ENCODE measurements at places on chromosomes 13 and 19. TPM values are rescaled to one million over a fixed set of nuclear protein-coding genes. Genes with fewer than 3 reads are reported as not detected.

- DNase-seq: peak; percentile 48
Measured at GRCh38 chr13:101490406-101491015, 38.0 kb downstream of the ITGBL1 start.

Gene CGB8
- total RNA-seq: not detected

- DNase-seq: peak; percentile 29
Measured at GRCh38 chr13:39353988-39354387, 249.0 kb downstream of the LHFPL6 start.

Gene DHRS12
- 8.0 TPM for total RNA-seq

DNA sequence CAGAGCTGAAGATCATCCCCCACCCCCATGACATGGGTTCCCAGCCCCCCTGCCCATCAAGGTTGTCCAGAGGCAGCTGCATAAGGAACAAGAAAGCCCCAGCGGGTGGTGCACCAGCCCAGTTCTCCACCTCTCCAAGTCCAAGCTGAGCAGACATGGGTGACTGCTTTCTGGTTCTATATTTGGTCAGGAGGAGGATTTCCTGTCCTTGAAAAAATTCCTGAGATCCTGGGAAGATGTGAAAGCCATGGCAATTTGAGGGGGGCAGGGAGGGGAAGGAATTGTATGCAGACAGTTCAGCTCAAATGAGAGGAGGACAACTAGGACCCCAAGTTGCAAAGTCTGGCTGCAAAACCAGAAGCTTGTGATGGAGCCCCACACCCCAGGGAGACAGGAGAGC lies 55.4 kb upstream of the ADGRE5 start:
- DNase-seq: no peak

GRCh38 chr13:93151277-93151676 lies 75.3 kb upstream of the GPC6 start:
- DNase-seq: peak; percentile 91

GRCh38 chr13:98443329-98443728 lies 133.6 kb downstream of the STK24 start:
- peak; percentile 51 for DNase-seq

DNA sequence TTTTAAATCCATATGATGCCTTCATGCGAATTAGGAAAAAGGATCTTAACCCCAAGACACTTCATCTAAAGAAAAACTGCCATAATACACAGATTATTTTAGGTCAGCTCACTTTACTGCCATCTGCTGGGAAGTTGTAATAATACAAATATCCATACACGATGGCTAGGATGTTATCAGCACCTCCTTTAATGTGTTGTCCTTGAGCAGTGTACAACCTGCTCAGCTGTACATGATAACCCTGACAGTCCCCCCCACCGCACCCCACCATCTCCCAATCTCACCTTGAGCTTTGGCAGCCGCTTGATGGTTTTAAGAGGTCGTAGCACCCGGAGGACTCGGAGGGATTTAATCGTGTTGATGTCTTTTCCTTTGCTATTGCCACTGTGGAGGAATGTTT lies 112.2 kb downstream of the IER2 start:
- peak; percentile 47 for DNase-seq

DNA sequence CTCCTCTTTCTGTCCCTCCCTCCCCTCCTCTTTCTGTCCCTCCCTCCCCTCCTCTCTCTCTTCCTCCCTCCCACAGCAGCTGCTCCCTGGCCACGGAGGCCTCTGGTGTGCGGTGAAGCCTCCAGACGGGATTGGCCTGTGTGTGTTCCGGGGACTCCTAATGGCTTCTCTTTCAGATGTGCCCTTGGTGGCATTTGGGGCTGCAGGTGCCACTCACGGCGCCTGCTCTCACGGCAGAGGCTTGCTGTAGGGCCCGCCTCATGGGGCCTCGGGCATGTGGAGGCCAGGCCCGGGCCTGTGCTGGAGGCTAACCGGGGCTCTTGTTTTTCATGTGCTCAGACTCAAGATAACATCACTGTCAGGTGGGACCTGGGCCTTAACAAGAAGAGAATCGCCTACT lies 20.9 kb downstream of the UPF1 start:
- DNase-seq: no peak

DNA sequence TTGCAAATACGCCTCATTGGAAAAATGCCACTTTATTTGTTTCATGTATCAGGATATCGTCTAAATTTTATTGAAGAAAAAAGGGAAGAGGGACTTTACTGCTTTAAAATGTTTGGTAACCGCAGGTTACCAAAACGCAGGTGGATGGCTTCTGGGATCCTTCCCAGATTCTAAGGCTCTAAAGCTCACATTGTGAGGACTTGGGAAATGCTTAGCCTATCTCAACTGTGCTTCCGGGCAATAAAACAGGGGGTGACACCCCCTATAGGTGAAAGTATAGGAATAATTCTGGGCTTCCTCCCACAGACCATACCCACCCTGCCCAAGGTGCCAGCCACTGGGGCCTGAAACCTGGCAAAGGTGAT lies 73.2 kb upstream of the IPO5 start:
- no peak for DNase-seq

Gene PBX4
- total RNA-seq: 2.6 TPM

- no peak for DNase-seq
Measured at GRCh38 chr13:39297664-39298171, 259.5 kb downstream of the NHLRC3 start.

DNA sequence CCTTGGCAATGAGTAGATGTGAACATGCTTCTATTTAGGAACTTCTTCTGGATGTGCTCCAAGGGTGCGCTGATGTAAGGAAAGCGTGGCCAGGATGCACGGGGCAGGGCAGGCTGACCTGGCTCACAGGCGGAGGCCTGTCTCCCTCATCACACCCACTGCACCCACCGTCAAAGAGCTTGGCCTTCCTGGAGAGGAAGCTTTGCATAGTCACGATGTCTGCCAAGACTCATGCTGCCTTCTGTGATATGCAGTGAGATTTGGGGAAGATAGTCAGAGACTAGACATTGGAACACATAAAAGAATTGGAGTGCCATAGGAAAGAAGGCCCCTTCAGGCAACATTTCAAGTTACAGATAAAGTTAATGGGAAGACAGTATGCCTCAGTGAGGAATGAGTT lies 82.0 kb downstream of the MYO16 start:
- no peak for DNase-seq

DNA sequence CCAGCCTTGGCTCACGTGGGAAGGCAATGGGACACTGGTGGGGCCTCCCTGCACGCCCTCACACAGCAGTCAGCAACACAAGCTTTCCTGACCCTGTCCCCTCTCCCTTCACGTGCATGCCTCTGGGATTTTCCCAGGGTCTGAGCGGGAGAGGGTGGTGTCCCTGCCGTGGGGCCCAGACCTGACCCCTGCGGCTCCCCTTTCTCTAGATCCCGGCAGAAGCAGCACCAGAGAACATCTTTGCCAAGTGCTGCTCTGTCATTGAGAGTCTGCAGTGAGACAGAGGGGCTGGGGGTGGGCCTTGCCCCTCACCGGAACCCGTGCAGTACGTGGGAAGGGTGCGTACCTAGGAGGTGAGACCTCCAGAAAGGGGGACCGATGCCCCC lies 12.6 kb downstream of the KHSRP start:
- no peak for DNase-seq

DNA sequence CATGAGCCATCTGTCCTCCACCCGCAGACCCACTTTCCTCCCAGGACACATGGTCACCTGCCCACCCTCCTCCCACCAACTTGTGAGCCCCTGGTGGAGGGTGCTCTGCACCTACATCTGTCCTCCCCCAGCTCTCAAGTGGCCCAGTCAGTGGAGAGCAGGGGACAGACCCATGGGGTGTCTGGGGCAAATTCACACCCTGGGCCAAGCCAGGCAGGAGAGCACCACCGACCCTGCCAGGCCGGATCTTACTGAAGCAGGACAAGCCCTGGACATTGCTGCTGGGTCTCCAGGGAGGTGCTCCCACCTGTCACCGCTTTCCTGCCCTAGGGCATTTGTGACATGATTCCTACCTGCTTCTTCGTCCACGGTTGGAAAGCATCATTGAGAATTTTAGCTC lies 221.6 kb downstream of the TUBA3C start:
- no peak for DNase-seq

DNA sequence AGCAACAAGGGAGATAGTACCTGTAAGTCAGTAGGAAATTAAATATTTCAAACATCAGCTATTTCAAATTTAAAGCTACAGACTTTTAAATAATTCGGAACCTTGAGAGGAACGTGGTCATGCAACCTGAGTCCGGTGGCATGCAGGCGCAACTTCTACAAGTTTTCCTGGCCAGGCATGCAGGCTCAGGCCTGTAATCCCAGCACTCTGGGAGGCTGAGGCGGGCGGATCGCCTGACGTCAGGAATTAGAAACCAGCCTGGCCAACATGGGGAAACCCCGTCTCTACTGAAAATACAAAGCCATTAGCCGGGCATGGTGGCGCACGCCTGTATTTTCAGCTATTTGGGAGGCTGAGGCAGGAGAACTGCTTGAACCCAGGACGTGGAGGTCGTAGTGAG lies 2.2 kb upstream of the ZNF701 start:
- no peak for DNase-seq

DNA sequence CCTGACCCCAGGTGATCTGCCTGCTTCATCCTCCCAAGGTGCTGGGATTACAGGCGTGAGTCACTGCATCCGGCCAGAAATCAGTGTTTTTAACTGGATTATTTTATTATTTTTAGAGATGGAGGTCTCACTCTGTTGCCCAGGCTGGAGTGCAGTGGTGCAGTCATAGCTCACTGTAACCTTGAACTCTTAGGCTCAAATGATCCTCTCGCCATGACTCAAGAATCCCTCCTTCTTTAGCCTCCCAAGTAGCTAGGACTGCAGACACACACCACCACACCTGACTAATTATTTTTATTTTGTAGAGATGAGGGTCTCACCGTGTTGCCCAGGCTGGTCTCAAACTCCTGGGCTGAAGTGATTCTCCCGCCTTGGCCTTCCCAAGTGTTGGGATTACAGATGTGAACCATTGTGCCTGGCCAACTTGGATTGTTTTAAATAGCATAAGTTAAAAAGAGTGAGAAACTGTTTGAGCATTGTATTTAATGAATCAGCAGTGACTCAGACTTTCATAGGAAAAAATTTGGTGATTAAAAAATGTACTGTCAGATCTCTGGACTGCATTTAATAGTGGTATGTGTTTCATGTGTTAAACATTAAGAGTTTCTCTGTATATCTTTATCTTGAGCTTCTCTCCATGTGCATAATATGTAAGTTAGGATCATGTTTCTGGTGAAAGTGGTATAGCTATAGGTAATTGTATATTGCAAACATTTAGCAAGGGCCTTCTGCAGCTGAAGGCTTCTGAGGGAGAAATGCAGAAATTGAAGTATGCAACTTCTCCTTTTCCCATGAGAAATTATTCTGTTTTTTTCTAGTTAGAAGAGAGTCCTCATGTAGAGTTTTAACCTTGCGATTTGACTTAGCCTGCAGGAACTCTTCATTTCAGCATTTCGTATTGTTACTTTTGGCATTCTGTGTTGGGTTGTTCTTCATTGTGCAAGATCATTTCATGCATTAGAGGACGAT lies 121.2 kb downstream of the PCCA start:
- peak; percentile 68 for DNase-seq

Gene CACNA1A
- total RNA-seq: 0.17 TPM

DNA sequence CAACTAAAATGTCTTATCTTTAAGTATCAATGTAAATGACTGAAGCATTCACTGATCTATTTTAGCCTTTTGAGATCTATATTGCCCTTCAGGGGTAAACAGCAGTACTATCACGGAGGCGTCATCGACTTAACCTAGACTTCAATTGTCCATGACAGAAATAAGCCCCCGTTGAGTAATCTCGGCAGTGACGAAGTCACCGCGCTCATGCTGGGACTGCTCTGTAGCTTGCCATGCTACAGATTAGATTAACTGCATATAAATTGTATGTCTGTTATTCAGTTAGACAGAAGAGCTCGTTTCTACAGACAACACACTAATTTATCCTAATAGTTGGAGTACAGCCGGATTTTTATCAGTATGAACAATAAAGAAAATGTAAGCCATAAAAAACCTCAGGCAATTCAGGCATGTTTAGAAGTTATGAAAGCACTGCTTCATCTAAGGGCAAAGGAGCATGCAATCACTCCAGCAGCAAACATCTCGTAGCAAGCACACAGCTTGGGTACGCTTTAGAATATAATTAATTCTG lies 56.6 kb downstream of the TUBGCP3 start:
- no peak for DNase-seq

Gene LRG1
- total RNA-seq: 0.17 TPM

Gene NRTN
- total RNA-seq: 0.17 TPM

Gene RDH8
- total RNA-seq: not detected

DNA sequence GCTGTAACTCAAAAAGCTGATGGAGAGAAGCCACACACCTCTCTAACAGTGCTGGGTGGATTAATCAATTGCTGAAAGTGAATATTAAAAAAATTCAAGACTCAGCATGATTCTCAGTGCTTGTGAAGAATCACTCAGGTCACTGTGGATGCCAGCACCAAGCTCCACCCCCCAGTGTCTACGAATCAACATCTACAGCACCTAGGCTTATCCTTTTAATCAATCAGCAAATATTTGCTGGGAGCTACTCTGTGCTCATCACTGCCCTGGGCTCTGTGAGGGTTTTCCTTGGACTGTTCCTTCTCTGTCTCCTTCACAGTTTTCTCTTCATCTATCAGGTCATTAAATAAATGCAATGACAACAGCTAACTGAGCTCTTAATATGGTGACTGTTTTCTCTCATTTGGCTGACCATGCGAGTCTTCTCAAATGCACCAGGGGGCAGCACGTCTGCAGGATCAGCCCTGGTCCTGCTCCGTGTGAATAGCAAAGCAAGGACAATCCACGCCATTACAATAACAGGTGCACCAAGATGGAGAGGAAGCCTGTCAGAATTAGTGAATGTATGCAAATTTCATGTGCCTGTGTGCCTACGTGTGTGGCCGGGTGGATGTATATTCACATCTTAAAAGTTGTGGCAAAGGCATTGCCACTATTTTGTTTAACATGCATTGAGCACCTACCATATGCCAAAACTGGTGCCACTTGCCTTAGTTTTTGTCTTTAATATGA lies 14.6 kb upstream of the C13orf42 start:
- DNase-seq: peak; percentile 31

Gene C3
- 157 TPM for total RNA-seq

DNA sequence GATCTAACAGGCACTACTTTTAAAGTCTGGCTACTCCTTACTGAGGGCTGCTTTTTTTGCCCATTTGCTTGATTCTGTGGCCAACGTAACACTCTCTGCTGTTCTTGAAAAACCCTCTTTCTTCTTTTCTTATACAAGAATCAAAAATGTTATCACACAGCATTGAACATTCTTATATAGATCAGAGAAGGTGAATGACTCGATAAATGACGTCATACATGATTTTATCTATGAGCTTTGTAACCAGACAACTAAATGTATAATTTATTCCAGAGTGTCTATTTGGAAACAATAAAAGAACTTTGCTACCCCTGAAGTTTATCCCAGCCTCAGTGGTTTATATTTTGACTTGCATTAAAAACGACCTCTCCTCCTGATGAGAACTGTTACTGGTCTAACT lies 12.4 kb downstream of the RFX2 start:
- no peak for DNase-seq

- no peak for DNase-seq
Measured at GRCh38 chr19:51754109-51754508, 2.4 kb upstream of the FPR1 start.

DNA sequence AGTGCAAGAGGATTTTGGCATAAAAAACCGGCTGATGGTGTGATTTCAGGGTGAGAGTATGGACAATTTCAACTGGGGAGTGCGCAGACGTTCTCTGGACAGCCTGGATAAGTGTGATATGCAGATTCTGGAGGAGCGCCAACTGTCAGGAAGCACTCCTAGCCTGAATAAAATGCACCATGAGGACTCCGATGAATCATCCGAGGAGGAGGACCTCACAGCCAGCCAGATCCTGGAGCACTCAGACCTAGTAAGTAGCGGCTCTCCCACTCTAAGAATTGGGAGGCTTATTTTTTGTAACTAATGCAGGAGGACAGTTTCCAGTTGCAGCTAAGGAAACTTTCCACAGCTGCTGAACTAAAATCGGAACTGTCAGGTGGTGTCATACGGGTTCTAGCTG lies 53.6 kb downstream of the ZAR1L start:
- peak; percentile 33 for DNase-seq
